ENCODE measurements at places on chromosomes 5 and 9. TPM values are rescaled to one million over a fixed set of nuclear protein-coding genes. Genes with fewer than 3 reads are reported as not detected.

FBP2 gene
- not detected for total RNA-seq

SNCB gene
- 0.67 TPM for total RNA-seq

TEX53 gene
- total RNA-seq = not detected

AJM1 gene
- total RNA-seq = 0.36 TPM

N4BP3 gene
- total RNA-seq = 3.1 TPM

GFI1B gene
- total RNA-seq = not detected

COL5A1 gene
- 3.0 TPM for total RNA-seq

PSAT1 gene
- total RNA-seq = 124 TPM

PCDHA1 gene
- not detected for total RNA-seq

OBP2B gene
- total RNA-seq = not detected

IL3 gene
- not detected for total RNA-seq

PRLR gene
- 0.34 TPM for total RNA-seq

PAX5 gene
- total RNA-seq = under 0.01 TPM

SLC31A2 gene
- total RNA-seq = 6.3 TPM

DDX4 gene
- not detected for total RNA-seq
